ENCODE measurements at places on chromosomes 16 and 17. TPM values are rescaled to one million over a fixed set of nuclear protein-coding genes. Genes with fewer than 3 reads are reported as not detected.

SDR42E1 gene
- total RNA-seq = 3.3 TPM

- no peak for DNase-seq
Measured at GRCh38 chr17:45355087-45355486, 38.3 kb upstream of the MAP3K14 start.

- DNase-seq = no peak
Measured at GRCh38 chr16:31229501-31229900, 12.6 kb upstream of the PYDC1 start.

DNA sequence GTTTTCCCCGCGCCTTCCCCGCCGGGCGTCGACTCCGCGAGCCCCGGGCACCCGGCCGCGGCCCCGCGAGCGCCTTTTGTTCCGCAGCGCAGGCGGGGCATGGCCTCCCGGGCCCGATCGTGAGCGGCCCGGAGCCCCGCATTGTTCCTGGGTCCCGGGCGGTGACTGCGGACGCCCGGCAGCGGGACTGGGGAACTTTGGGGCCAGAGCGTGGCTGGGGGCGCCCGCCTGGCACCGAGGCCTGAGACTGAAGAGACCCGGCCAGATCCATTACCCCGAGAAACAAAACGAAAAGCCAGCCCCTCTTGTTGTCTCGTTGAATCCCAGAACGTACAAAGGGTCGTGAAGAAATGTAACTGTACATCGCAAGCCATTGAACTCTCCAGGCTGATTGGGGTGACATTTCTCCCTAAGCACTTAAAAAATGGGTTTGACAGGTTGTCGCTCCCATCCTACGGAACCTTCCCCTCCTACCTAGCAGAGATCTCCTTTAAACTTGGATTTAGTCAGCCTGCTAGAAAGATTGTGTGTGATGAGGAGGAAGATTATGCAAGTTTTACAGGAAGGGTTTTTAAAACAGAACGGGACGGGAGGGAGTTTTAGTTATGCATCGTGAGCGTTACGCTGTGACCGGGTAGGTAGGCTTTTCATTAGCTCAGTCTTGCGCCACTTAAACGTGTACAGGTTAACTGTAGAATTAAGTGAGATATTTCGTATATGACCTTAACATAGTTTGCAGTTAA, 825 bp downstream of the METTL9 start:
- DNase-seq = no peak

ITPRIPL2 gene
- total RNA-seq = 71.1 TPM

DNA sequence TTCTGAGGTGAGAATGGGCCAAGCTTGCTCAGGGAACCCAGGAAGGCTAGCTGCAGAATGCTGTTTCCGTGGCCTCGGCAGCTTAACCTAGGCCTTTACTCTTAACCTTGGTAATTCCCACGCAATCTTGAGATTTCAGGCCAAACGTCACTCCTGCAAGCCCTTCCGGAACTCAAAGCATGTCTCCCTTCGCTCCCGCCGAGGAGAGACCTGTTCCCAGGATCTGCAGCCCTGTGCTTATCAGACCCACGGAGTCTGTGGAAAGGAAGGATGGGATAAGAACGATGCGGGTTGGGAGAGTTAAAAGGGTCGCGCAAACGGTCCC, 524 bp upstream of the ZFP3 start:
- DNase-seq = no peak

CD300LF gene
- total RNA-seq = not detected

GRCh38 chr16:7839568-7839967, 506.9 kb downstream of the RBFOX1 start:
- DNase-seq = no peak

UTS2R gene
- not detected for total RNA-seq

DNA sequence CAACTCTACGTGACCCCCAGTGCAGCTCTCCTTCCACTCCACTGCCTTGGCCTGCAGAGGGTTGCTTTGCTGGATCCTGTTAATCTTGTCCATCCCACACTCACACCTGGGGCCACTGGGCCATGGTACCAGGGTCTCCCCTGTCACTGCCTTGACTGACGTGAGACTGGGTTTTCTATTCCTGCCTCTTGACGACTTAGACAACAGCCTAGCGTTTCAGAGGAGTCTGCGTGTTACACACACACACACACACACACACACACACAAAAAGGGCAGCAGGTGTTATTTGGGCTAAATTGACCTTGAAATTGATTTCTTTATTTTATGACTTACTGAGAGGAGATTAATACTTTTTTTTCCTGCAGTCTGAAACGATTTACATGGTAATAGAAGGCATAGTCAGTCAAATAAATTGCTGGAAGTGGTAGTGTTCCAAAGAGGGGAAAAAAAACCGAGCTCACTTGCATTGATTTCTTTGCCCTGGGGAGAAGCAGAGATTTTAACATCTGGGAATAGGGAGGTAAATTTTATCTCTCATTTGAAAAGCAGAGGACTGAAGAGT, 492.3 kb upstream of the EEF2KMT start:
- DNase-seq = no peak

- DNase-seq = no peak
Measured at GRCh38 chr17:59811209-59811608, 81.5 kb downstream of the TUBD1 start.

DNA sequence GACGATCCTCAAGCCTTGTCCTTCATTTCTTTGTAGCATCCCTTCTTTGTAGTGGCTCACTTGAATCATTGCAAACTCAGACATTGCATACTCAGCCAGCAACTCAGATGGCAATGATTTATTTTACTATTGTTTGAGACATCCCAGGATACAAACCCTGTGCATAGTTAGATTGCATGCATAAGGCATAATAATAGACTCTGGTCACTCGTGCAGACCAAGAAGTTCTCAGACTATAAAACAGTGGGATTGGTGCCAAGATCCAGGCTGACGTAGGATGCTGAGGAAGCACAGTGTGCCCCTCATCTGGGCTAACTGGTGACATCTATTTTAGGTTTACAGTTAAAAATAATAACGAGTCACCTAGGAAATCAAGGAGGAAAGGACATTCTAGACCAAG, 142.3 kb downstream of the PMP22 start:
- no peak for DNase-seq

FAM234A gene
- total RNA-seq = 119 TPM

TPSD1 gene
- total RNA-seq = not detected

VASN gene
- total RNA-seq = 29.1 TPM

All from omental fat pad (tissue), 4 donors.